Stimulated activated CD4-positive, alpha-beta T cell treated with anti-CD3 and anti-CD28 coated beads, Interleukin-15, amount 100 ng/mL, for 24 hours (primary cell): ENCODE measurements at places on chromosomes 7 and 10.

GRCh38 chr7:157684157-157684908, 347.5 kb downstream of the DNAJB6 start:
- DNase-seq, result no peak

- no peak for DNase-seq
Observed at GRCh38 chr10:49572594-49573114, 33.7 kb upstream of the ERCC6 start.

DNA sequence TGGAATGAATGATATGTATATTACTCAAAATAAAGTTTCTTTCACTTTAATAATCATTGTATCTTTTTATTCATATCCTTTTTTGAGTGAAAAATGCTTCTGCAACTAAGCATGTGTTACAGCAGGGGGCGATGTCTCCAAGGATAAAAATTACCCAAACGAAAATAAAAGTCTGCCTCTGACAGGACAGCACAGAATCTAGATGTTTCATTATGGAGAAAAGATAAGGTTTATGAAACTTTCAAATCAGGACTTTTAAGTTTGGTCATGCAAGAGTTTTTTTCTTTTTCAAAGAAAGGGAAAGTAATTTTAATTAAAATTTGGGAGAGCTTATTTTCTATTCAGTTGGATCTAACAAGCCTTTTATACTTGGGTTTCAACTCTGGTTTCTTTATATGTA, 48.4 kb downstream of the TES start:
- peak; percentile 30 for DNase-seq

GRCh38 chr7:13829231-13829630, 160.2 kb downstream of the ETV1 start:
- DNase-seq, result no peak

DNA sequence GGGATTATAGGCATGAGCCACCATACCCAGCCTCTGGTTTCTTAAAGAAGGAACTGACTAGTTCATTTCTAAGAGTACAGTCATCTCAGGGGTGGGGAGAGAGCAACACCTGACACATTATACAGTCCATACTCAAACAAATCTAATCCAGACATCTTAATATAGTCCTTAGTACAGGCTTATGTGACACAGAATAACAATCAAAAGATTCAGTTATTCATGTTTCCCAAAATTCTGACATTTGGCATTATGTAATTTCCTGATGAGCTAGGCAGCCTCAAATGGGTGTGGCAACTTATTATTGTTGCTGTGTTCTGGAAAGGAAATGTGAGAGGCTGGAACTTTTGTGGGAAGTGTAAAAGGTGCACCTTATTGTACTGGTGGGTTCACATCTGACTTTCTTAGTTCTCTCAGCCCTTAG, 116.3 kb downstream of the WDFY4 start:
- no peak for DNase-seq

DNA sequence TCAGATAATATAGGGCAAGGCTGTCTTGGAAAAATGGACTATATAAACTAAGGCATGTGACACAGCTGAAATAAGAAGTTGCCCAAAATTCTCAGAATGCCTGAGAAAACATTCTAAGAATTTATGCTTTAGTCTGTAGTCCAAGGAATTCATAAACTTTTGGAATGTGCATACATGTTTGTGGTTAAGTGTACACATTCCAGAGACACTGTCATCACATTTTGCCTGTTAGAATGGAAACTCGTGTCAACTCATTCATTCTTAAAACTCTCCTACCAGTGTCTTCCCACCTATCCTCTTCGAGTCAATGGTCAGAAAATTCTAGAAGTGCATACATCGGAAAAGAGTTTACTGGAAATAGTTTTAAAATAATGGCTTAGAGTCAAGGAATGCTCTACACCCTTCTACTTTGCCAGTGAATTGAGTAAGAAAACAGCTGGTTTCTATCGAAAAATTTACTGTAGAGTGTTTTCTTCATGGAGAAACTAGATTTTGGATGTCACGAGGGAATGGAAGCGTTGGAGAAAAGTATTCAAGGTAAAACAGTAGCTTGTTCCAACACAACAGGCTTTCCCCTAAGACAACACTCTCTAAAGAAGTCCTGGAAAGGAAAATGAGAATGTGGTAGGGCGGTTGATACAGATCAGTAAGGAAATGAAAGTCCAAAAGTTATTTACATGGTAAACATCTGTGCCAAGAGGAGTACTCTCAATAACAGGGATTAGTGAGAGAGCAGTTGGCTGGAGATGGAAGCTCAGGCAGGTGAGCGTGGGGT, 1177.6 kb upstream of the C7orf33 start:
- no peak for DNase-seq

DNA sequence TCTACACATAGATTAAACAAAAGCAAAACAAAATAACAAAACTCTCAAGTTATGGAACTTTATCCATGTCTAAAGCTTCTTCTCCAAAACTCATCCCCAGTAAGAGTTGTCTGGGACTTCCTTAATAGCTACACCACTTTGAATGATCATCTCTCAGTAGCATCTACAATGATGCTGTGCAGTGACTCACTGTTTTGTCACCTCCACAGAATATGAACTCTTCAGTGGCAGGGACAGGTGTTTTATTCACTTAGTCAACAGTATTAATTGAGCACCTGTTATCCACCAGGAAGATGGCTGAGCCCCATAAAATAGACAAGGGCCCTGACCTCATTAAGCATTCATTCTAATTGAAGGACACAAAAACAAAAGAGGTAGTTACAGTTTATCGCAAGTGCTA, 350.7 kb downstream of the ELMO1 start:
- DNase-seq, result no peak
